Renal cortical epithelial cell (primary cell): ENCODE measurements at places on chromosomes 7 and 10. TPM values are rescaled to one million over a fixed set of nuclear protein-coding genes. Genes with fewer than 3 reads are reported as not detected.

DNA sequence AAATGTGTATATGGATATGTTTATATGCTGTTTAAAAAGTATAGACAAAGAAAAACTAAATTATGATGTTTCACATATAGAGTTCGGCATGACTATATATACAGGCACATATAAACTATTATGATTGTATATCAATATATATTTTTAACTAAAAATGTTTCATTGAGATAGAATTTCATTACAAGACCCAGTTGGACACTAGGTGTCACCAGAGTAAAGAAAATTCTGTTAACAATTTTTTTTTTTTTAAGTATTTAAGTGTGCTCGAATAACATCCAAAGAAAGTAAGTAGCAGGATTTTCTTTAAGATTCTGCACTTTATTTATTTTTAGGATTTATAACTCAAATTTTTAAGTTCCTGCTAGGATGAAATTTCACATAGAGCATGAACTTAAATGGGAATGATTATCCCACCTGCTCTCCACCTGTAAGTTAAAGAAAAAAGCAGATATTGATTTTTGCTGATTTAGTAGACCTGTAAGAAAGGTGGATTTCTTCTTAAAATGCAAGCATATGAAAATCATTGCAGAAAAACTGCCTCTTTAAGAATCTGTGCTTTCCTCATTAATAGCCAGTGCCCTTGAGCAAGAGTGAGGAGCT is 961.5 kb downstream of the PCDH15 start:
- DNase-seq: peak; percentile 49

DNA sequence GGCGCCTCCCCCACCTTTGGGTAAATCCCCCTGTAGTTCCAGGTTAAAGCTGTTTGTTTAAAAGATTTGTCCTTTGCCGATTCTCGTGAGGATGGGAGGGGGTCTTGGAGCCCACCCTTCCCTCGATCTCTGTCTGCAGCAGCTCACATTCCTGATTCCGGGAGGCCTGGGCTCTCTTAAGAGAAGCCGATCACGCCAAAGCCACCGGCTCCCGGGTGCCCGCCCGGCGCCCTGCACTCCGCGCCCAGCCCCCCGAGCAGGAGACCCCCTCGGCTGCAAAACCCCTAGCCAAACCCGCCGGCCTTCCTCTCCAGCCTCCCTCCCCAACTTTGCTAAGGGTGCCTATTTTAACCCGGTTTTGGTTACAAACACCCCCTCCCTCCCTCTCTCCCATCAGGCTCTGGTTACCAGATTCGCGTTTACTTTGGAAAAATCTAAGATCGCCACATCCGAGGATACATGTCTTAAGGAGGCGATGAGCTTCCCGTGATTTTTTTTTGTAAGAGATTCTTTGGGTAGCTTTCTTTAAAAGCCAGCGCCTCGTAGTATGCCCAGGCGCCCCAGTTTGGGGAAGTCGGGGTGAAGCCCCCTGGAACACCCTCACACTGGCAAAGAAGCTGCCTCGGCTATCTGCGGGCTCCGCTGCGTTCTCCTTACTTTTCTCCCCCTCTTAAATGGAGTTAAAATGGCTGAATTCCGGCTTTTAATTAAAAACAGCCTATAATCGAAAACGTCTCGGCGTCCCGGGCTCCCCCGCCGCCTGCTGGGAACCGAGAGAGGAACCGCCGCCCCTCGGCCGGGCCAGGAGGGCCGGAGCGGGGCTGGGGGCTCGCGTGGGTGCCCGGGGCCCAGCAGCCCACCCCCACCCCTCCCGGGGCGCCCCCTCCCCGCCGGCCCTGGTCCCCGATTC is 983 bp downstream of the TNRC18 start:
- no peak for DNase-seq

DNA sequence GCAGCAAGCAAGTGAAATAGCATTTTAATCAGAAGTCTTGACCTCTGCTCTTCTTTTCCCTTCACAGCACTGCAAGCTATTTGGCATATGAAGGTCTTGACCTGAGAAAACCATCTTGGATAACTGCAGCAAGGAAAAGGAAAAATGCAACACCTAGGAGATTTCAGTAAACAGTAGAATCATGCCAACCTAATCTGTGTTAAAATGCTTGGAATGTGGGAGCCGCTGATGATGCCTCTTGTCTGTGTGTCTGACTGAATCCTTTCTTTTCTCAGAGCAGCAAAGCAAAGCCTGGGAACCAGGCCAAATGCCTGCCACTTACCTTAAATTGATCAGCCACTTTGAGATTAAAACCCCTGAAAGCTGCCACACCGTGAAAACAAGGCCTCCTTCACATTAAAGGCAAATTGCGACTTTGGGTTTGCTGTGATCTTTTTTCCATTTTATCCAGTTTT is 80.4 kb upstream of the CDK6 start:
- DNase-seq: peak; percentile 89

- DNase-seq: no peak
Observed at GRCh38 chr7:39260279-39260844, 282.7 kb downstream of the POU6F2 start.

DNA sequence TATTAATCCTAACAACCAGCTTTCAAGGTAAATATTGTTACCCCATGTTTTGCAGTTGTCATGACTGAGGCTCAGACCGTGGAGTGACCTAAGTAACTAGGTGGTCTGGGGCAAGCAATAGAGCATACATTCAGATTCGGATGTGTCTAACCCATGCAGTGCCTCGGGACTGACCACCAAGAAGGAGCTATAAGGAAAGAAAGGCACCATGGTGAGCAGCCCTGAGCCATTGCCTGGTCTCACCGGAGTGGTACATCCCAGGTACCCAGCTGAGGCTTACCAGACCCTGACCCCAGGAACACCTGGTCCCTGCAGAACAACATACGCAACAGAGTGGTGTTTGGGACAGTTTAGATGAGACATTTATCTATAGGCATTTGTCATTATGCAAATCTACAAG is 175.5 kb upstream of the ZMIZ1 start:
- no peak for DNase-seq

GRCh38 chr10:46539596-46540411 is 16.7 kb downstream of the GPRIN2 start:
- peak; percentile 98 for DNase-seq

DNA sequence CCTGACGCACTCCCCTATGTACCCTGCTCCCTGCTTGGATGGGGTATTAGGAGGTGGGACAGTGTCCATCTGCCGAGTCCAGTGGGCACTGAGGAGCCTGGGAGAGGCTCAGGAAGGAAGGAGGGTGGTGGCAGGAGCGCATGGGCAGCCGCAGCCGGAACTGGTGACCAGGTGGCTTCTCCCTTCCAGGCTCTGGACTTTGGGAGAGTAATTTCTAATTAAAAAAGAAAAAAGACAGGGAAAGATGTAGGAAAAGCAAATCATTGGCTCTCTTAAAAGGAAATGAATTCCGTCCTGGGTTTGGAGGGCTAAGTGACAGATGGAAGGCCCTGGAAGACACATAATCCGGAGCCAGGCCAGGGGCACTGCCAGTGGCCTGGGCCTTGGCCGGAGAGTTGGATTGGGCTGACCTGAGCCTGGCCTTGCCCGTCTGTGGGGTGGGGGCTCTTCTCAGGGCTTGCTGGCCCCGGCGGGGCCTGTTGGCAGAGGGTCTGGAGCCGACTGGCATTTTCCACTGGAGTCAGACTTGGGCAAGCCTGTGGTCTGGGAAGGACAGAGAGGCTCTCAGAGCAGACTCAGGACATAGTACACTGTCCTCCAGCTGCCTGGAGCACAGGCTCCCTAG is 63.0 kb downstream of the NEURL1 start:
- no peak for DNase-seq

Gene TSPAN12
- 29.7 and 60.5 TPM in 2 replicates for total RNA-seq

Gene TLX1
- not detected in 2 replicates for total RNA-seq

Gene MPP7
- 1.6 and 2.1 TPM in 2 replicates for total RNA-seq

Gene CDNF
- total RNA-seq: 0.55 TPM in 1 of 2 replicates, not detected in the other

Gene TRIM50
- total RNA-seq: 0.05 TPM in 1 of 2 replicates, not detected in the other

Gene LRIT1
- total RNA-seq: not detected in 2 replicates

Gene TASOR2
- total RNA-seq: 68.4 and 110 TPM in 2 replicates

Gene HIP1
- total RNA-seq: 10.1 and 22.0 TPM in 2 replicates

Gene VPS37D
- total RNA-seq: 8.6 and 9.2 TPM in 2 replicates

Gene SPDYE16
- 0.25 TPM in 1 of 2 replicates, not detected in the other for total RNA-seq
